ENCODE measurements at places on chromosomes 11 and 22.
A peak's percentile ranks its signal among the peaks of the same experiment; 100 is the strongest.

- peak; percentile 13 for DNase-seq
Observed at GRCh38 chr11:253160-253885, 16.5 kb downstream of the PSMD13 start.

GRCh38 chr11:125256541-125257189 lies 92.1 kb downstream of the PKNOX2 start:
- no peak for DNase-seq

DNA sequence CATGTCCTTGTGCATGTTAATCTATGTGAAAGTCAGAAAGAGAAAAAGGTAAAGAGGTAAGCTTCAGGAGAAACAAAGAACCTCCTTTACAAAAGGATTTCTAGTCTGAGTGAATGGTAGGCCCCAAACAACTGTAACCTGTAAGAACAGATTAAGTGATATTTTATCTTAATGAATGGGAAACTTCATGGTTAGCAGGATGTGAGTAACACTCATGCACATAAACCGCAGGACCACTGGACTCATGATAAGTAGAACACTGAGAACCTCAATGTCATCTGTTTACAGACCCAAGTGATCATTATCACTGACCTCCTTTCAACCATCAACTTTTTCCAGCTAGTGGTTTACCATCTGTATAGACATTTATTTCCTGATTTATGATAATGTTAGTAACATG lies 19.9 kb downstream of the OR8G5 start:
- no peak for DNase-seq

GRCh38 chr11:36141956-36142355 lies 147.3 kb downstream of the COMMD9 start:
- DNase-seq = no peak

- DNase-seq = no peak
Observed at GRCh38 chr11:122045181-122045586, 70.8 kb downstream of the BLID start.

- no peak for DNase-seq
Observed at GRCh38 chr11:132228746-132229325, 858.4 kb downstream of the NTM start.

DNA sequence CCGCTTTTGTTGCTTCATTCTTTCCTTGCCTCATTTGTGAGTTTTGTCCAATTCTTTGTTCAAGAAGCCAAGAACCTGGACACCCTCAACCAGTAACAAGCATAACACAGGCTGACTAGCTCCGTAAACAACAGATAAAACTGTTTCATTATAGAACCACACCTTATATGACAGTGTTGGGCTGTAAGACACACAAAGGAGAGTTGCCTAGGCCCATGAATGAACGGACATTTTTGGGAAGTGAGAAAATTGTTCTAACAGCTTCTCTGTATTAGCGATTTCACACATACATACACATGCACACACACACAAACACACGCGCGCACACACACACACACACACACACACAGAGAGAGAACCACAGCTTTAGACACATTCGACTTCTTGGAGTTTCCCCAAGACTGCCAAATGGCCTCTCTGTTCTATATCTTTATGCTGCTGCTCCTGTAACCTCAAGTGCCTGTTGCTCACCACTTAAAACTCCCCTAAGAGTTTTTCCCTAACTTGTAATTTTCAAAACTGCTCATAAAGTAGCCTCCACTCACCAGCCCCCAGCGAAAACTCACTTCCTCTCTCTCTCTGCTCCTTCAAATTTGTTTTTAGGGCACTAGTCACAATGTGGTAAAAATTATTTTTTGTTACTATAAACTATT lies 35.9 kb downstream of the CTSC start:
- no peak for DNase-seq

DNA sequence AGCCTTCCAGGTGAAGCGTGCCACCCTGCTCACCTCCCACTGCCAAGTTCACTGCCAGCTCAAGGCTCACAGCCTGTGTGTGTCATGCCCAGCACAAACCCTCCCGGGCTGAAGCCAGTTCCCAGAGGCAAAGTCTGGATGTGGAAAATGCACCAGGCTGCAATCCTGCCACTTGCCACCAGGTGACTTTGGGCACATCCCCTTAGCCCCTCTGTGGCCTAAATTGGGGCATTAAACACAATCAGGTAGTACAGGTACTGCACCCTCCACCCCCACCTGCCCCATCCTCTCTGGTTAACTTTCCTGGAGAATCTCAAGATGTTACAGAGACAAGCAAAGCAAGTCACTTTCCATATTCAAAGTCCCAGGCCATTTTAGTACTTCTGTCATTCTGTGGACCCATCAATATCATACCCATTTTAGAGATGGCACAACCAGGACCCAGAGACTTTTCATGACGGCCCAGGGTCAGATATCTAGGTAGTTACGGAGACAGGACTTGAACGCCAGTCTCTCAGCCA lies 1.8 kb upstream of the RASD2 start:
- DNase-seq = peak; percentile 65

DNA sequence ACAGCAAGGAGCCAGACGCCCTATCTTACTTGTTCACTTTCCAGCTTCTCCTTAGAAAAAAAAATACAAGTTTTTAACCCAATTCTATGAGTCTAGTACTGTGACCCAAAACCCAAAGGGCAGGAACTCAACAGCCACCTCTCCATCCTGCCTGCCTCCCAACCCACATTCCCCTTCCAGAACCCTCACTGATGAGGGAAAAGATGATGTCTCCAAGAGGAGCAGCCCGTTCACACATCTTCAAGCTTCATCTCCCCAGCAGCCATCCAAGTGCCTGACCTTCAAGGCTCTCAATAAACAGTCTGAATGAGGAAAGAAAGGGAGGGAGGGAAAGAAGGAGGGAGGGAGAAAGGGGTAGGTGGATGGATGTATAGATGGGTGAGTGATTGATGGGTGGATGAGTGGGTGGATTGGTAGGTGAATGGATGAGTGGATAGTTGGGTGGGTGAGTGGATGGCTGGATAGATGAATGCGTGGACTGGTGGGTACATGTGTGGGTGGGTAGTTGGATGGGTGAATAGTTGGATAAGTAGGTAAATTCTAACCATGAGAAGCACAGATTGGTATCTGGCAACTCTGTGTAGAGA lies 50.4 kb downstream of the IGLL5 start:
- DNase-seq = no peak

- DNase-seq = peak; percentile 74
Observed at GRCh38 chr11:66745356-66746235, 16.6 kb upstream of the SPTBN2 start.

DNA sequence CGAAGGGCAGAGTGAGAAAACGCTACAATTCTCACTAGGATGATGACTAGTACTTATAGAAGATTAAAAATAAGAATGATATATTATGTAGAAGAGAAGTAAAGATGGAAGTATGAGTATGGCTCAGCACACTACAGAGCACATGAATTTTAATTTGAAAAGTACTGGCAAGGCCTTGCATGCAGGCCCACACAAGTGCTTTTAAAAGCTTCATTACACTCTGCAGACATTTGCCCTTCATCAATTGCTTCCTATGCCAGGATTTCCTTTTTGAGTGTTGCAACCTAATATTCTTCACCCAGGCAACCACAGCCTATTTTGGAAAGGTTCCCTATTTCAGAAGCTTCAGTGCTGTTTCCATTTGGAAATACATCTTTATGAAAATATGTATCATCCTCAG lies 81.1 kb downstream of the LARGE2 start:
- no peak for DNase-seq

DNA sequence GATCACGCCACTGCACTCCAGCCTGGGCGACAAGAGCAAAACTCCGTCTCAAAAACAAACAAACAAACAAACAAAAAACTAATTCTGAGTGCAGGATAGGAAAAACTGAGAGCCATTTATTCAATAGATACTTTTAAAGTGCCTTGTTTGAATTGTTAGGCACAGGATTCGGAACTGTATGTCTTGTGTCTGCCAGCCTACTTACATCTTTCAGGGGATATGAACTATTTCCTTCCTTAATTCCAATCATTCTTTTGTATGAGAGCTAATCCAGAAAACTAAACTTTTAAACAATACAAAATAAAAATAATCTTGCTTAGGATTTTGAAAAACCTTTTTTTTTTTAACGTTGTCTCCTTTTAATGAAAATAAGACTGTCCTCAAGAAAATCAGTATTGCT lies 12.6 kb downstream of the UVRAG start:
- DNase-seq = no peak

GRCh38 chr11:113447621-113448315 lies 27.4 kb downstream of the DRD2 start:
- no peak for DNase-seq

DNA sequence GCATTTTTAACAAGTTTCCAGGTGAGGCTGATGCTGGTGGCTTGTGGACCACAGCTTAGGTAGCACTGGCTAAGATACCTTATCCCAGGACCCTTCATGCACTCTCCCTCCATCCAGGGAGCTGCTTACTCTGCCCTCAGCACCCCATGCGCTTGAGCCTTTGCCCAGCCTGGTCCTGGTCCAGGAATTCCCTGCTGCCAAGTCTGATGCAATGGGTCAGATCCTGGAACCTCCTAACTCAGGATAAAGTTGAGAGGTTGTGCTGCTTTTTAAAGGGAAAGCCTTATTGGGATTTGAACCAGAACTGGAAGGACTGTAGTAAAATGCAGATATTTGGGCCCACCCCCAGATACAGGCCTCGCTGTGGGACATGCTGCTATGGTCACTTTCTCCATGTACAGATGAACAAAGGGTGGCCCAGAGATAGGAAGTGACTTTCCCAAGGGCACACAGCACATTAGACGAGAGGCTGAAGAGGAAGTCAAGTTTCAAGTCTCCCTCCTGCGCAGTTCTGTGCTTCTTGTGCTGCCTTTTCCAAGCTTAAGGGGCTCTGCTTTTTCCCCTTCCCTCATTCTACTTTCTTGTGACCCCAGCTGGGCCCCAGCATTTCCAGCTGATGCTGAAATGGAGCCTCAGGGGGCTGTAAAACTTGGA lies 824 bp upstream of the LGALS12 start:
- DNase-seq = no peak

DNA sequence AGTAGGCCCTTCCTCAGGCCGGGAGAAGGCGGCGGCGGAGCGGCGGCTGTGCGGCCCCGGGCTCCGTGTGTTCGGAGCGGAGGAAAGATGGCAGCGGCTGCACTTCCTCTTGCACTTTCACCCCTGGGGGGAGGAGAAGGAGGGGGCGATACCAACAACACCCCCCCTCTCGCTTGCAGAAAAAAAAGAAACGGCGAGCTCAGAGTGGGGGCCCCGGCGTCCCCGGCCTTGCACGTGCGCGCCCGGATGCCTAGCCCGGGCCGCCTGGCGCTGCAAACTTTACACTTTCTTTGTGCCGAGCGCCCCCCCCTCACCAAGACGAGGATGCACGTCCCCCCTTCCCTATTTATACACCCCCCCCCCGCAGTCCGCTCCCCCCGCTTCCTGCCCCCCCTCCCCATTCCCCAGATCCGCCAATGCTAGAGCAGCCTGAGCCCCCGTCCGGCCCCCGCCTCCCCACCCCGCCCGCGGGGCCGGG lies at the start of gene PATZ1:
TSS of gene PATZ1 (minus strand) at position 92 of the 478 bp plus-strand sequence. CDS start 744 bp downstream, outside the sequence.
- DNase-seq = peak; percentile 76

DNA sequence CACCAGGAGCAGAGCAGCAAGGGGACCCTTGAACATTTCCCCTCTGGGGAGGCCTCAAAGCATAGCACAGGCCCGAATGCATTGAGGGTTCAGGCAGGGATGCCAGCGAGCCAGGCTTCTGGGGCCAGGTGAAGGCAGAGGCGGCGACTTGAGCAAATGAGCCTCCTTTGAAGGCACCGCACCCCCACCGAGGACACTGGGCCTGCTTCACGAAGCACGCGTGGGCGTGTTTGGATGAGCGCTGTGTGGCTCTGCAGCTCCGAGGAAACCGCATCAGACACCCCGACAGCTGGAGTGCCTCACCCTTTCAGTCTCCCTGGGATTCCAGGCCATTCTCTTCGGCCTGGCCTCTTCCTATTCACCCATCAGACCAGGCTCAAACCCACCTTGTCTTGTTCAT lies 301.8 kb downstream of the NTM start:
- DNase-seq = no peak

DNA sequence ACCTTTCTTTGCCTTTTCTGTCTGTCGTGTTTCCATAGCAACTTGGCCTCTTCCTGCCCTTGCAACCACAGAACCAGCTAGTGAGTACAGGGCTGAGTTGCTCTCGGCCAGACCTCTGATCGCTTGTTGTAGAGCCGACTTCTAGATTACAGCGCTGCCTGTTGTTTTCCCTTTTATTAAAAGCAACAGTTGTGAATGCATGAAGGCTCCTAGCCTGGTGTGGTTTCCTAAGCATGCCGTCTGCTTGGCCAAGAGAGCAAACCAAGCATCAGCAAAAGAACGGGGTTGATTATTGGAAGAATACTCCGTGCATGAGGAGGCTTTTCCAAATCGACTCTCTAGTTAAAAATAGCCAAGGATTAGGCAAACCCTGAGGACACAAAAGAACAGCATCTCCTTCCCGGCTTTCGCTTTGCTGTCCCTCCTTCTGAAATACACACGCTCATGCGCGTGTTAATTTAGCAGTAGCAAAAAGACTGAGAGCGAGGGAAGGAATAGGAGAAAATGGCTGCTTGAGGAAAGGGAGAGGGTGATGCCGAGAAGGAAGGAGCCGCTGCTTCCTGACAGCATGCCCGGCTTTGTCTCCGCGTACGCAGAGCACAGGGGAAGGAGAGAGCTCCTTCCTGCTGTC lies 71.5 kb upstream of the TTC12 start:
- DNase-seq = no peak

- DNase-seq = no peak
Observed at GRCh38 chr11:19834771-19835170, 122.1 kb downstream of the NAV2 start.

- peak; percentile 30 for DNase-seq
Observed at GRCh38 chr11:26331911-26332571, at the start of gene ANO3. TSS of gene ANO3 (plus strand) at chr11:26332130. CDS start at chr11:26332276, 146 bp downstream.

Measured in activated T-cell treated with anti-CD3 and anti-CD28 coated beads, Interleukin-2, amount 50 U/mL, for 48 hours (primary cell).